ENCODE measurements at places on chromosomes 2 and 18.

GRCh38 chr18:3649633-3650426 lies 199.9 kb downstream of the TGIF1 start:
- peaks cover 10% of the 10 kb centered on the region for H3K4me1 ChIP-seq
- H3K36me3 ChIP-seq: no peaks in the 10 kb centered on the region
- no peaks in the 10 kb centered on the region for H3K27me3 ChIP-seq
- no peak for DNase-seq

- peaks cover 3% of the 10 kb centered on the region for H3K4me1 ChIP-seq
- H3K36me3 ChIP-seq: no peaks in the 10 kb centered on the region
- H3K27ac ChIP-seq: no peak within 1 kb of the TSS
- DNase-seq: peak; percentile 81
- peaks cover 78% of the 10 kb centered on the region for H3K27me3 ChIP-seq
- H3K4me3 ChIP-seq: peak within 1 kb of the TSS; percentile 83
Measured at GRCh38 chr2:176187899-176188773, at the start of gene HOXD1. TSS of gene HOXD1 (plus strand) at chr2:176188668. CDS start at chr2:176188802, 134 bp downstream.

GRCh38 chr2:108182489-108182888 lies 57.3 kb upstream of the SULT1C3 start:
- no peaks in the 10 kb centered on the region for H3K36me3 ChIP-seq
- DNase-seq: peak; percentile 70
- H3K27me3 ChIP-seq: no peaks in the 10 kb centered on the region
- H3K4me1 ChIP-seq: no peaks in the 10 kb centered on the region
- no peak overlapping the region for H3K4me3 ChIP-seq

DNA sequence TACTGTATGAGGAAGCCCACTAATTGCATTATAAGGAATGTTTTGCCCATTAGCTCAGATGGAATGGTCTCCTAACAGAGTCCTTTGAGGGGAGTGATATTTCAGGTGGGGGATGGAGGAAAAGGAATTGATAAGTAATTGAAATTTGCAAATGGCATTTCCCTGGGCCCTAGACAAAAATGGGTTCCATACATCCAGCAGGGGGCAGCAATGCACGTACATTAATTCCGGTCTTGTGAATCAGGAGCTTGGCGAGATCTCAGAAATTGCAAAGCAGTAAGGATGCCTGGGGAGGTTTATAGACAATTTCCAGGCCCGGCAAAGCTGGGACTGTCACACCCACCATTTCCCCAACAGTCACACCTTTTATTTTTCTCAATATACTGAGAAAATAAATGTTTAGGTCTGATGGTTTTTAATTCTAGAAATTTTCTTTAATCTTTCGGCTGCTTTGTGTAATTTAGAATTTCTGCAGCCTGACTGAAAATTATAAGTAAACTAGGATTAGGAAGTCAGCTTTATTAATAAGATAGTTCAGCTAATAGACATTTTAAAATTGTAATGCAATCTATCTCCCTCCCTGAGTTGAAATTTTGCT lies 122.8 kb downstream of the LYPD1 start:
- H3K27ac ChIP-seq: no peak overlapping the region
- no peaks in the 10 kb centered on the region for H3K27me3 ChIP-seq
- H3K36me3 ChIP-seq: peaks cover 25% of the 10 kb centered on the region
- H3K4me3 ChIP-seq: no peak overlapping the region

GRCh38 chr18:45100321-45101105 lies 419.8 kb downstream of the SETBP1 start:
- no peaks in the 10 kb centered on the region for H3K27me3 ChIP-seq
- no peak for DNase-seq
- no peak overlapping the region for H3K4me3 ChIP-seq
- no peak overlapping the region for H3K27ac ChIP-seq
- H3K36me3 ChIP-seq: no peaks in the 10 kb centered on the region
- 0 out of 2 replicates have a peak, but pooled peaks cover 3% of the 10 kb centered on the region for H3K4me1 ChIP-seq

DNA sequence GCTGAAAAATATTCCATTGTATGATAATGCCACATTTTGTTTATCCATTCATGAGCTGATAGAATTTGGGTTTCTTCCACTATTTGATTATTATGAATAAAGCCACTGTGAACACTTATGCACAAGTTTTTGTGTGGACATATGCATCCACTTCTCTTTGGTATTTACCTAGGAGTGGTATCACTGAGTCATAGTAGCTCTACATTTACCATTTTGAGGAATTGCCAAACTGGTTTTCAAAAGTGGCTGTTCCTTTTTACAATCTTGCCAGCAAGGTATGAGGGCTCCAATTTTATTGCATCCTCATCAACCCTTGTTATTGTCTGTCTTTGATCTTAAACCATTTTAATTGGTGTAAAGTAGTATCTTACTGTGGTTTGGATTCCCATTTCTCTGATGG lies 13.3 kb upstream of the EHBP1 start:
- no peaks in the 10 kb centered on the region for H3K36me3 ChIP-seq
- no peak for DNase-seq
- no peaks in the 10 kb centered on the region for H3K27me3 ChIP-seq
- H3K27ac ChIP-seq: no peak overlapping the region

- H3K27ac ChIP-seq: no peak overlapping the region
- H3K27me3 ChIP-seq: no peaks in the 10 kb centered on the region
- no peaks in the 10 kb centered on the region for H3K4me1 ChIP-seq
- H3K36me3 ChIP-seq: no peaks in the 10 kb centered on the region
- no peak for DNase-seq
Measured at GRCh38 chr2:40758401-40759155, 306.7 kb upstream of the SLC8A1 start.

DNA sequence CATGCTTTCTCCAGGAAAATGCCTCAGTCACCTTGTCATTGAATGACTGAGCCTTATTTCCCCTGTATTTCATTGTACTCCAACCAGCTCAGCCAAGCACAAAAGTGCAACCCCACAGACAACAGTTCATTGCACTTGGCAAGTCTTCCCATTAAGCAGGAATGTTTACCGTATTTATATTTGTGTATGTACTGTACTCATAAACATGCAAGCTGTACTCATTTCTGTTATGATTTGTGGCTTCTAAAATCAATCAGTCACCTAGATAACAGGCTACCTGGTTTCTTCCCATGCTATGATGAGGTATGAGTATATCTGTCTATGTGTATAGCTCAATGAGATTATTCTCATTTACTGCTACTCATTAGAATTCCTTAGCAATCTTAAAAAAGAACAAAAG lies 505.5 kb upstream of the FAM98A start:
- H3K27ac ChIP-seq: no peak overlapping the region
- DNase-seq: no peak
- no peak overlapping the region for H3K4me3 ChIP-seq
- no peaks in the 10 kb centered on the region for H3K36me3 ChIP-seq
- H3K27me3 ChIP-seq: no peaks in the 10 kb centered on the region
- no peaks in the 10 kb centered on the region for H3K4me1 ChIP-seq

DNA sequence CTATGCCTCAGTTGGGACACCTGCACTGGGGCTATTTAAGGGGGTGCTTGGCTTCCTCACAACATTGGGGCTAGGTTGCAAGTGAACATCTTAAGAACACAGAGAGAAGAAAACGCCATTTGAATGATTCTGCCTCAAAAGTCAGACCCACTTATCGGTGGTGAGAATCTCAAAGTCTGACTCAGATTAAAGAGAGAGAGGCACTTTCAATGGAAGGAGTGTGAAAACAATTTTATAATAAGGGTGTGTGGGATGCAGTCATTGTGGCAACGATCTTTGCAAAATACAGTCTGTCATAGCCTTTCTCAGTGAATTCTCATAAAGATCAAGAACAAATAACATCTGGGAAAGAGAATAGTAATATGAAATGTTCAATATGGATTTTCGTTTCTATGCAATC lies 41.8 kb downstream of the CCDC102B start:
- H3K4me1 ChIP-seq: no peaks in the 10 kb centered on the region
- no peak overlapping the region for H3K4me3 ChIP-seq
- no peaks in the 10 kb centered on the region for H3K27me3 ChIP-seq
- DNase-seq: no peak

DNA sequence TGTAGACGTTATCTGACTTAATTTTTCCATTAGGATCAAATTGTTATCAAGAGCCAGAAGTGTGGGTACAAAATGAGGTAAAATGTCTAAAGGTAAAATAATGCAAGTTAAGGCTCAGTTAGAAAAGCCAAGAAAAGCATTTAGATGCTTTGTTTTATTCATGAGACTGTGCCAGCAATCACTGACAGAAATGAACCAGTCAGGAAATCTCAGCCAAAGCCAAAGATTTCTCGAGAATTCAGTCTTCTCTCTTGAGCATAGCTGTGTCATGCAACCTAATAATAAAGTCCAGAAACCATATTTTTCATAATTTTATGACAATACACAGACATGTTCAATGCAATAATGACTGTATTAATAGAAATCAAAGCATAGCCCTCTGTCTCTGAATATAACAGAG lies 43.5 kb upstream of the ZNF397 start:
- H3K4me3 ChIP-seq: no peak overlapping the region
- H3K36me3 ChIP-seq: no peaks in the 10 kb centered on the region
- no peak overlapping the region for H3K27ac ChIP-seq
- DNase-seq: no peak
- H3K4me1 ChIP-seq: peaks cover 6% of the 10 kb centered on the region

DNA sequence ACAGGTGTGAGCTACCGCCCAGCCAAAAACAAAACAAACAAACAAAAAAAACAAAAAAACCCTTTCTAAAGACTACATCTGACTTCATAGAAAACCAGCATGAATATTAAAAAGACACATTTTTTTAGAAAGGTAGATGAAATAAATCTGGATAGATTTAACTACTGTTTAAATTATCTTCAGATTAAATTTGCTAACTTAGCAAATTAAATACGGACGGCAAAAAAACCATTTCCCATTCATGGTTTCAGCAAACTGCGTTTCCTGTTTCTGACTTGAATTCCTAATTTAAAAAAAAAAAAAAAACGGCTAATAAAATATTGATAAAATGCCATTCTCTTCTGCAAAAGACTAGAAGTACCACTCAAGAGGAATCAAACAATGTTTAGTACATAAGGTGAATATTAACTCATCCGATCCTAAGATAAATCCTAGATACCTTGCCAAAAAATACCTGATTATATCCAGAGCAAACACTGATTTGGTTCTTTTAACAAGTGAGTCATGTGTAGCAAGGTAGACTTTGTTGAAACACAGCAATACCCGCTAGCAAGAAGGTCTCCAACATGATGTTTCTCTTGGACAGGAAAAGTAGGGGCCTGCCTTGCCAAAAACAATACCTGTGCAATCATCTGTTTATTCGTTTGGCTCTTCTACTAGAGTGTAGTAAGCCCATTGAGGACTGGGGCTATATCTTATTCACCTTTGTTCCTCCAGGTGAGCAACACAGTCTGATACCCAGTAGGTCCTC lies 96.2 kb downstream of the BARD1 start:
- DNase-seq: no peak
- H3K4me1 ChIP-seq: no peaks in the 10 kb centered on the region
- H3K4me3 ChIP-seq: no peak overlapping the region
- no peaks in the 10 kb centered on the region for H3K27me3 ChIP-seq
- H3K27ac ChIP-seq: no peak overlapping the region

Data from H9 (cell line).